ENCODE measurements at places on chromosomes 2 and 18. TPM values are rescaled to one million over a fixed set of nuclear protein-coding genes. Genes with fewer than 3 reads are reported as not detected.

- DNase-seq = no peak
Observed at GRCh38 chr2:30758191-30758651, 49.0 kb downstream of the CAPN13 start.

DNA sequence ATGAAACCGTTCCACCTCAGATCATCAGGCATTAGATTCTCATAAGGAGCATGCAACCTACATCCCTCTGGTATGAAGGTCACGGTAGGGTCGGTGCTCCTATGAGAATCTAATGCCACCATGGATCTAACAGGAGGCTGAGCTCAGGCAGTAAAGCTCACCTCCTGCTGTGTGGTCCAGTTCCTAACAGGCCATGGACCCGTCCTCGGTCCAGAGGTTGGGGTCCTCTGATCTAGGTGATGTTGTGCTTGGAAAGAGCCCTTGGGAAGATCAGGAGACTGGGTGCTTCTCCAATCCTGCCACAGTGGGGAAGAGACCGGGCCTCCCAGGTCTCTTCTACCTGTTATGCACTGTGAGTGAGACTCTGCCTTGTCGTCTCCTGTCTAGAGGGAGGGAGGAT, 104.6 kb downstream of the ACKR3 start:
- DNase-seq = no peak

GRCh38 chr18:46789088-46789487, 32.2 kb upstream of the ST8SIA5 start:
- DNase-seq = no peak

ITGB6 gene
- not detected for total RNA-seq

- no peak for DNase-seq
Observed at GRCh38 chr2:9260464-9260918, 53.9 kb downstream of the ASAP2 start.

DNA sequence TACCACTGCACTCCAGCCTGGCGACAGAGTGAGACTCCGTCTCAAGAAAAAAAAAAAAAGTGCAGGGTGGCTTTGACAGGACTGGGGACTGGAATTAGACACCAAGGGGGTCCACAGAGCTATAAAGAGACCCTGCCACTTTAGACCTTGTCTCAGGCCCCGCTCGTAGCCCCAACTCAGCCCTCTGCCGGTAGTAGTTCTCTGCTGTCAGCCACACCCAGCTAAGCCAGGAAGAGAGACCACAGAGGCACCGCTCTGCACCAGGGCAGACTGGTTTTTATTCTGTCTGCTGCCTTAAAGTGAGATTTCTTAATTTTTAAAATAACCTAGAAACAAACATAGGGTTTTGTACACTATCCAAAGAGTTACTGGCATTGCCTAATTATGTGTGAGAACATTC, 66.0 kb downstream of the STEAP3 start:
- no peak for DNase-seq

IL1RL1 gene
- total RNA-seq = 1.3 TPM

PKDCC gene
- total RNA-seq = not detected

DNA sequence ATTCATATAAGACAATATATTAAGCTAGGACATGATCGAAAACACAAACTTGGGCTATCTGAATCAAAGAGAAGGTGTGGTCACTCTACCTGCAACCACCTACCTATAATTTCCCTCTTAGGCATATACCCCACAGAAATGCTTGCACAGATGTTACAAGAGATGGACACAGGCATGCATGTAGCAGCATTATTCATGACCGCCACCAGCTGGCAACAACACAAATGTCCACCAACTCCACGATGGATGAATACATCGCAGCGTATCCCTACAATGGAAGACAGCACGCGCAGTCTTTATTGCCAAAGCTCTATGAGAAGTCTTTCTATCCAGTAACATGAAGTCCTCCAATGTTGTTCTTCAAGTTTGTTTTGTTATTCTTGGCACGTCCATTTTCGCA, 90.8 kb downstream of the ARL4C start:
- no peak for DNase-seq

- no peak for DNase-seq
Observed at GRCh38 chr2:141498561-141498960, 632.3 kb downstream of the LRP1B start.

CNRIP1 gene
- not detected for total RNA-seq

RGPD4 gene
- not detected for total RNA-seq

MAP3K20 gene
- 6.5 TPM for total RNA-seq

DNA sequence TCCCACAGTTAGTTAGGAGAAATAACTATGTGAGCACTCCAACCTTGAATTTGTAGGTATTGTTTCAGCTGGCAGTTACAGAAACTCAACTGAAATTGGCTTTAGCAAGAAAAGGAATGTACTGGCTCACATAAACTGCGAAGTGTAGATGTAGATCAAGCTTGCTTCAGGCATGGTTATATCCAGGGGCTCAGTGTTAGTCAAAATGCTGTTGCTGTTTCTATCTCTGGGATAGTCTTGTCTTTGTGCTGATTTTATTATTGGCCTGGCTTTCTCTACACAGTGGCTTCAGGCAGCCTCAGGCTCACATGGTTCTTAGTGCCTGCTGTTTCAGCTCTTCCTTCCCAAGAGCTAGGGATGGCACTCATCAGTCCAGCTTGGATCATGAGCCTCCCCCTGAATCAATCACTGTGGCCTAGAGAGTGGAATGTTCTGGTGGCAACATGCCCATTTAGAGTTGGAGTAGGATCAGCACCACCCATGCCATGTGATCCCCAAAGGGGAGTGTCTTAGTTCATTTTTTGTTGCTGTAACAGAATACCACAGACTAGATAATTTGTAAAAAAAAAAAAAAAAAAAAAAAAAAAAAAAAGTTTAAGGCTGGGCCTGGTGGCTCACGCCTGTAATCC, 69.1 kb upstream of the FOXI3 start:
- DNase-seq = no peak

- no peak for DNase-seq
Observed at GRCh38 chr18:41681138-41681880, 273.7 kb upstream of the PIK3C3 start.

GRCh38 chr2:48900321-48901014, 144.9 kb upstream of the LHCGR start:
- no peak for DNase-seq

DNA sequence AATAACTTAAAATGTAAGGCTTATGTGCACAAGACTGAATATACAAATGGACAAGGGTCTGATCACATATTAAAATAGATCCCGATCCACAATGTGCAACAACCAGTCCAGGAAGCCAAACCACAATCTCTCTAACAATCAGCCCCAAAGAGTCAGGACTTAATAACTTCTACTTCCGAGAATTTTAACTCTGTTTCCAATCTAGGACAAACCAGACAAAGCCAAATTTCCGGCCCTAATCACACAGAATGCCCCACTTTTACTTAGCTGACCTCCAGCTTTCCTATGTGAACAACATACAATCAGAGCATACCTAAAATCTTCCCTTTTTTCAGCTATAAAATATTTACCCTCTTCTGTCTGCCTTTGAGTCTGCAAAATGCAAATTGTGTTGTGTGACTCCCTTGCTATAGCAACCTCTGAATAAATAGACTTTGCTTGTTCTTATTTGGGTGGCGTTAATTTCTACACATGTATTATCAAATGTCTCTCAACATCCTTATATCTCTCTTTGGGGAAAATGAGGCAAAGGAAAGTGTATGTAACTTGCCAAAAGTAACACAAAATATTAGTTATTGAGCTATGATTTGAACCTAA, 381.9 kb upstream of the MC4R start:
- no peak for DNase-seq

DNA sequence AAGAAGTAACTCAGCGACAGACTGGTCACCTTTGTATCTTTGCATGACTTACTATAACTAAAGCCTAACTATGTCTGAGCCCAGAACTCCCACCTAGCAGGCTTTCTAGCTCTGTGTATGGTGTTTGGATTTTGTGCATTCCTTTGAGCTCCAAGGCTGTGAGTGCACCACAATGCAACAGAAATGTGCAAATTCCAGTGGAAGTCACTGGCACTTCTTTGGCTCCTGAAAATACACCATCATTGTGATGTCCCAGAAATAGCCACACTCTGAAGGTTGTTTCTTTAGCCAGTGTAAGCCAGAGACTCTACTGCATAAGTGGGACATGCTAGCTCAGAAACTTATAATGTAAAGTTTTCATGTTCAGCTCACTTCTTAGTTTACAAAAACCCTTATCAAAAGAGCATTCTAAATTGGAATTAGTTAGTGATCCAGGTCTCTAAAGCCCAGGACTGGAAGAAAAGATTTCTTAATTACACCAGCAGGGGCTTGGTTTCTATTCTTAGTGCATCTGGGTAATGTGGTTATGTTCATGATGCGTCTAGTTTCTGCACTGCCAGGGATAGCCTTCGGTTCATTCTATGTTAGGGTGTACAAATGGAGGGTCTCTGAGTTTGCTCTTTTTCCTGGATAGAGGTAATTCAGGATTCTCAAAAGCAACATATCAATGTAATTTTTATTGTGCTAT, 1239.5 kb upstream of the ZEB2 start:
- no peak for DNase-seq

- DNase-seq = peak; percentile 41
Observed at GRCh38 chr2:171318463-171318934, 115.3 kb downstream of the METTL8 start.

VIT gene
- not detected for total RNA-seq

ANTXR1 gene
- total RNA-seq = not detected

VAPA gene
- total RNA-seq = 152 TPM

OTOF gene
- total RNA-seq = 1.9 TPM

MRO gene
- not detected for total RNA-seq

OR6B3 gene
- total RNA-seq = not detected

DNA sequence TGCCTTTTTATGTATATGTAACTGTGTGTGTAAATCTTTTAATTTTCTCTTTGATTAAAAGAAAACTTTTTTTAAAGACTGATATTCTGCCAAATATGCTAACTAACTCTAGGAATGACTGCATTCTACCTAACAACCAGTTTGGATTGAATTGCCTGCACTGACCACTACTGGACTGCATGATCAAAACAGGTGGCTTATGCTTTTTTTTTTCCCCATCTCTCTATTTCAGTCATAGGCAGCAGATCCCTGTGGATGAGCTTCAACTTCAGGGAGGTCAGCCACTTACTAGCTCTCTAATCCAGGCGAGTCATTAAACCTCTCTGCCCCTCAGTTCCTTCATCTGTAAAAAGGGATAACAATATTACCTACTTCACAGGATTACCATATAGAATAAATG, 138.6 kb upstream of the SERTAD2 start:
- no peak for DNase-seq

GRCh38 chr2:42361728-42362283, 789 bp upstream of the COX7A2L start:
- DNase-seq = no peak

FAP gene
- not detected for total RNA-seq

AMER3 gene
- total RNA-seq = not detected

Data from activated CD4-positive, alpha-beta memory T cell treated with anti-CD3 and anti-CD28 coated beads for 36 hours (primary cell).